Stimulated activated CD4-positive, alpha-beta T cell treated with anti-CD3 and anti-CD28 coated beads, Interleukin-1b, Interleukin-23, amount 100 ng/mL, for 1 hour (primary cell): ENCODE measurements at places on chromosomes 1 and 21.

DNA sequence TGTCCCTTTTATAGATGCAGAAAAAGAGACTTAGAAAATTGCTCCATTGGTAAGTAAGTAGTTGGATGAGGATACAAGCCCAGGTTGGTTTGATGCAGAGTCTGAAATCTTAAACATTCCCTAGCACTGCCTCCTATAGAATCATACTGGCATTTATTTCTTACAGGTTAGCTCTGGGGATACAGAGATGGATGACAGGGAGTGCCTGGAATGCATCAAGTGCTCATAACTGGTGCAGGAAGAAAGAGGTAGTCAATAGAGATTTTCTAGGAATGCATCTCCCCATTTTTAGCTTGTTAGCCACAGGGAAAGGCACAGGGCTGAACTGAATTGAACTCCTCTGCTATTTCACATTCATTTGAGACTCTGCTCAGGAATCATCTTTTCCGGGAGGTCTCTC lies 269.0 kb upstream of the USP24 start:
- no peak for DNase-seq

- DNase-seq, result no peak
Observed at GRCh38 chr1:12285496-12286143, 55.8 kb downstream of the VPS13D start.

- no peak for DNase-seq
Observed at GRCh38 chr1:232127190-232127589, 500.6 kb downstream of the DISC1 start.

- no peak for DNase-seq
Observed at GRCh38 chr1:16905868-16906702, 10.3 kb downstream of the RNU1-2 start.

DNA sequence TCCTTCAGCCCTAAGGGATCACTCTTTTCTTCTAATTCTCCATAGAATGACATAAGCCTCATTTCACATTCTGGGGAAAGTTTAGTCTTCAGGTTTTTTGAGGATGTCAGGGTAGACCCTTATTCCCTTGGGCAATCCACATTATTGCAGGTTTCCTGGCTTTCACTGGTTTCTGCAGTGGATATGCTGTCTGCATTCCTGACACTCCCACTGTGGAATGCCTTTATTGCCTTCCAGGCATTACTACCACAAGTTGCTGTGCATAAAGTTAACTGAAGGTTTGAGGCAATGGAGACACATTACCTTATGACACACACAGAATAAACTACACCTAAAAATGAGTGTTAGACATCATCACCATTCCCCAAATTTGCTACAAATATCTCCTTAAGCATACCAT lies 12.7 kb downstream of the FASLG start:
- DNase-seq, result no peak

GRCh38 chr1:183585038-183585437 lies 5.2 kb downstream of the NCF2 start:
- DNase-seq, result no peak

GRCh38 chr1:171245458-171246064 lies 2.7 kb upstream of the FMO1 start:
- DNase-seq, result no peak

- DNase-seq, result no peak
Observed at GRCh38 chr1:224042557-224043118, 71.3 kb upstream of the FBXO28 start.

DNA sequence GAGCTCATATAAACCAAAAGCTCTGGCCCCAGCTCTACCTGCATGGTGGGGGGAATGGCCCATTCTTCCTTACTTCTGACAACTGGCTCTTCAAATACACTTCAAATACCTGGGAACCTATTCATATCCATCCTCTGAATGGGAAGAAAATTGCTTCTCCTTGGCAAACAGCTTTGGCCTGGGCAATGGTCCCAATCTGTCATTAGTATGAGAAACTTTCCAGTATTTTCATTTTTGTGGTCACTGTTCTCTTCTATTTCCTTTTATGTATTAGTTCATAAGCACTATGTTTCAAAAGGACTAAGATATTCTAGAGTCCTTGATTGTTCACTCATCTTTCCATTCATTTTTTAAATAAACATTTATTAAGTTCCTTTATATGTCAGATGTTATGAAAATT lies 5.2 kb upstream of the HSD3B2 start:
- no peak for DNase-seq

DNA sequence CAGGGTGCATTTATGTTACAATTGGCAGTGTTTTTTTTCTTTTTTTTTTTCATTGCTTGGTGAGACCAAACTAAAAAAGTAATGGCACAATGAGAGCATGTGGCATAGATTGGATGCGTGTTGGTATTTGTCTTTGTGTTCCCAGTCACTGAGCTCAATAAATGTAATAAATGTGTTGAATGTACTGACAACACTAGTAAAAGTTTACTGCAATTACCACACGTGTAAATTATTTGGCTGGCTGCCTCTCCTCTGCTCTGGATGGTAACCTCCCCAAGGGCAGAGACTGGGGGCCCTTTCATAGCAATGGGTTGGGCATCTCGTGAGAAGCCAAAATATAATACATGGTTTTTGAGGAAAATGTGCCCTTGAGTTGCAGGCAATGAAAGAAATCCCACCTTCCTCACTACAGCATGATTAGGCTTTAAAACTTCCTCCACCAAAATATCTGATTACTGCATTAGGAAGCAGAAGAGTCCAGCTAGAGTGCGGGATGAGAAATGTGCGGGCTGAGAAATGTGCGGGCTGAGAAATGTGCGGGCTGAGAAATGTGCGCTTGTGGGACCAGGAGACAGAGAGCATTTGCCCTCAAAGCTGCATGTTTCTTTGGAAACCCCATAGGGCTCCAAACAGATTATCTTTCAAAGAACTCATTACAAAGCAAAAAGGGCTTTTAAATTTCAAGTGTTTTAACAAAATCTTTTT lies 58.5 kb downstream of the CDC7 start:
- DNase-seq, result no peak

- no peak for DNase-seq
Observed at GRCh38 chr1:173532237-173532636, 55.1 kb downstream of the PRDX6 start.
